ENCODE measurements at places on chromosomes 2 and 18. TPM values are rescaled to one million over a fixed set of nuclear protein-coding genes. Genes with fewer than 3 reads are reported as not detected.

DNA sequence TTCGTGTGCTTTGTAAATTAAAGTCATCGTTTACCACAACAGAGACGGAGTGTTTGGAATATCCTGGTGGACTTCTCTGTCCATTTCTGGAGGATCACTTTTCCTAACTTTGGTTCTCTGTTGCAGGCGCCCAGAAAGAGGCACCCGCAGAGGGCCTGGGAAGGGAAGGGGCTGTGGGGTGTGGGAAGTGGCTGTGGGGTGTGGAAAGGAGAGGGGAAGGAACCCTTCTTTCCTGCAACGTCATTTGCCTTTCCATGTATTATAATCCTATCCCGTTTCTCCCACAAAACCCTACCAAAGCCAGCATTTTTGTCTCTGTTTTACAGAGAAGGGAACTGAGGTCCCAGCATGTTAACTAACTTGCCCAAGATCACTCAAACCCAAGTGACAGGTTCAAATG lies 210.0 kb downstream of the KLHL29 start:
- no peaks in the 10 kb centered on the region for H3K27me3 ChIP-seq
- H3K27ac ChIP-seq = no peak overlapping the region
- no peak overlapping the region for H3K4me3 ChIP-seq
- no peaks in the 10 kb centered on the region for H3K4me1 ChIP-seq
- no peaks in the 10 kb centered on the region for H3K36me3 ChIP-seq

- peaks cover 4% of the 10 kb centered on the region for H3K27me3 ChIP-seq
- no peak for DNase-seq
- no peak overlapping the region for H3K4me3 ChIP-seq
- H3K4me1 ChIP-seq = no peaks in the 10 kb centered on the region
- H3K27ac ChIP-seq = no peak overlapping the region
Observed at GRCh38 chr2:170143045-170143717, 34.8 kb upstream of the MYO3B start.

GRCh38 chr2:28602751-28603639 lies 107.1 kb downstream of the PLB1 start:
- no peak overlapping the region for H3K27ac ChIP-seq
- H3K27me3 ChIP-seq = no peaks in the 10 kb centered on the region
- H3K36me3 ChIP-seq = peaks cover 13% of the 10 kb centered on the region
- H3K4me1 ChIP-seq = peaks cover 13% of the 10 kb centered on the region
- DNase-seq = no peak

HOXD13 gene
- not detected for total RNA-seq

DNA sequence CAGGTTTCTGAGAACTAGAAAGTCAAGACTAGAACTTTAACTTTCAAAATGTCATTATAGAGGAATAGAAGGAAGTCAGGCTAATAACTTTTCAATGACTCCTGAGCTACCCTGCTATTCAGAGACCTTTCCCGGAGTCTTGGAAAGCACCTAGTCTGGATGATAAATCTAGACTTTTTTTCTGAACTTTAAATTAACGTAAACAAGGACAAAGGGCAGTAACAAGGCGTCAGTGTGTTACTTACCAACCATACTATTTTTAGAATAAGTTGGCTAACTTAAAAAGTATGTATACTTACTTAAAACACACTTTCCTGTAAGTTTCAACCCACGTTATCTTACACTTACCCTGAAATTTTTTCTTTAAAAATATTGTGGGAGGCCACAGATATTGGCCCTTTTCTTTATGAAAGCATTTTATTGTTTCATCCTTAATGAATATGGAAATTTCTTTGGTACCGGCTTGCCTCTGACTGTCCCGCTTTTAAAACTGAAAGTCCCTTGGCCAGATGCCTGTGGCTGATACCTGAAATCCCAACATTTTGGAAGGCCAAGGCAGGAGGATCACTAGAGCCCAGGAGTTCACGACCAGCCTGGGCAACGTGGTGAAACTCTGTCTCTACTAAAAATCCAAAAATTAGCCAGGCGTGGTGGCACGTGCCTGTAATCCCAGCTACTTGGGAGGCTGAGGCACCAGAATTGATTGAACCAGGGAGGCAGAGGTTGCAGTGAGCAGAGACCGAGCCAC lies 9.7 kb downstream of the PMAIP1 start:
- no peak overlapping the region for H3K27ac ChIP-seq
- no peaks in the 10 kb centered on the region for H3K27me3 ChIP-seq
- H3K4me1 ChIP-seq = peaks cover 49% of the 10 kb centered on the region

- H3K4me1 ChIP-seq = no peaks in the 10 kb centered on the region
- DNase-seq = no peak
- H3K27me3 ChIP-seq = peaks cover 5% of the 10 kb centered on the region
- no peak overlapping the region for H3K27ac ChIP-seq
- no peak overlapping the region for H3K4me3 ChIP-seq
Observed at GRCh38 chr18:35923939-35924684, 48.4 kb upstream of the RMP24 start.

TMEM163 gene
- total RNA-seq = not detected

- no peak overlapping the region for H3K4me3 ChIP-seq
- no peaks in the 10 kb centered on the region for H3K4me1 ChIP-seq
Observed at GRCh38 chr2:49167131-49167530, 12.8 kb upstream of the FSHR start.

AFF3 gene
- 5.7 TPM for total RNA-seq

GRCh38 chr2:69437751-69438154 lies 518 bp upstream of the NFU1 start:
- peaks cover 17% of the 10 kb centered on the region for H3K4me1 ChIP-seq
- no peak for DNase-seq
- H3K4me3 ChIP-seq = peak overlapping the region; percentile 95
- H3K36me3 ChIP-seq = peaks cover 4% of the 10 kb centered on the region
- H3K27ac ChIP-seq = peak overlapping the region; percentile 98

- no peak overlapping the region for H3K27ac ChIP-seq
- no peak for DNase-seq
- no peak overlapping the region for H3K4me3 ChIP-seq
- H3K36me3 ChIP-seq = no peaks in the 10 kb centered on the region
Observed at GRCh38 chr2:55395724-55396605, 23.7 kb downstream of the CCDC88A start.

GRCh38 chr2:173858291-173858731 lies 106.9 kb downstream of the SP3 start:
- no peak for DNase-seq
- no peaks in the 10 kb centered on the region for H3K36me3 ChIP-seq
- H3K27ac ChIP-seq = no peak overlapping the region
- peaks cover 17% of the 10 kb centered on the region for H3K4me1 ChIP-seq
- peaks cover 13% of the 10 kb centered on the region for H3K27me3 ChIP-seq

GRCh38 chr2:49335546-49335945 lies 181.2 kb upstream of the FSHR start:
- H3K27ac ChIP-seq = no peak overlapping the region
- no peak overlapping the region for H3K4me3 ChIP-seq
- H3K4me1 ChIP-seq = no peaks in the 10 kb centered on the region
- no peaks in the 10 kb centered on the region for H3K27me3 ChIP-seq
- H3K36me3 ChIP-seq = no peaks in the 10 kb centered on the region

DNA sequence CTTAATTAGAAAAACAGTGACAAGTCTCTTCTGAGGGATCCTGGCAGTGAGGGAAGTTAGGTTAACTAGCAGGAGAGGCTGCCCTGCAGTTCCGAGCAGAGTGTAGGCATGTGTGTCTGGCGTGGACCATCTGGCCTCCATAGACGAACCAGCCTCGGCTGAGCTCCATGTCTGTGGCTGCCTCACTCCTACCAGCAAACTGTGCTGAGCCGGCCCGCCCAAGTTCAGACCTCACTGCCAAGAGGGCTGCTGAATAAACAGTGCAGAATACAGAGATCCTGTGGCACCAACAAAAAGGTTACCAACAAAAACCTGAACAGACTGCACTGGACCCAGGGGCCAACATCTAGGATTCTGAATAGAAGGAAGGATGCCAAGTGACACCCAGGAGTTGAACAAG lies 27.3 kb downstream of the INO80C start:
- H3K36me3 ChIP-seq = peaks cover 24% of the 10 kb centered on the region
- DNase-seq = no peak
- H3K27ac ChIP-seq = no peak overlapping the region
- no peak overlapping the region for H3K4me3 ChIP-seq

GRCh38 chr18:9536354-9537152 lies 61.2 kb downstream of the RALBP1 start:
- H3K4me1 ChIP-seq = no peaks in the 10 kb centered on the region
- no peak overlapping the region for H3K4me3 ChIP-seq
- no peak for DNase-seq

DNA sequence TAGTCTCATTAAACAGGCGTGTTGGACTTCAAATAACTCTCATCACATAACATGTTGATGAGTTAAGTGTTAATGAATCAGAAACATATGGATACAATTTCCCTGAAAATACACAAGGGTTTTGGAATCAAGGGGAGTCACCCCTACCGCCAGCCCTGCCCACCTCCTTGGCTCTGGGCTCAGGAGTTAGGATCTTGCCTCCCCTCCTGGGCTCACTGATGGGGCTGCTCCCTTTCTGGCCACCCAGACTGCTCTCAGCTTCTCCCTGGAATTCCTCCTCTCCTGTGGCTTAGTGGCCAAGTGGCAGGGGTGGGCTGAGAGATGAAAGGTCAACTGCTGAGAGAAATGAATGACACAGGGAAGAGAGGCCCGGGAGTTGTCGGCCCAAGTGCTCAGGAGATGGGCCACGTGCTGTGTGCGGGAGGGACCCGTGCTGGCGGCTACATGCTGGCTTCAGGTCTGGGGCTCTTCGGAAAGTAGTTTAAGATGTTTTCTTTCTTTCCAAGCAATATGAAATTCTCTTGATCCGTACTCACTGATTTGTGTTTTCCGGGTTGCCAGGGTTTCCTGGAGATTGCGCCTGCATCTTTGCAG lies 55.8 kb upstream of the TNP1 start:
- no peak for DNase-seq
- H3K4me3 ChIP-seq = no peak overlapping the region
- peaks cover 2% of the 10 kb centered on the region for H3K27me3 ChIP-seq
- H3K36me3 ChIP-seq = no peaks in the 10 kb centered on the region
- no peaks in the 10 kb centered on the region for H3K4me1 ChIP-seq

- H3K36me3 ChIP-seq = no peaks in the 10 kb centered on the region
- peaks cover 11% of the 10 kb centered on the region for H3K4me1 ChIP-seq
- no peak overlapping the region for H3K27ac ChIP-seq
- H3K4me3 ChIP-seq = no peak overlapping the region
- peaks cover 17% of the 10 kb centered on the region for H3K27me3 ChIP-seq
Observed at GRCh38 chr2:100422320-100423055, 5.0 kb upstream of the CHST10 start.

DNA sequence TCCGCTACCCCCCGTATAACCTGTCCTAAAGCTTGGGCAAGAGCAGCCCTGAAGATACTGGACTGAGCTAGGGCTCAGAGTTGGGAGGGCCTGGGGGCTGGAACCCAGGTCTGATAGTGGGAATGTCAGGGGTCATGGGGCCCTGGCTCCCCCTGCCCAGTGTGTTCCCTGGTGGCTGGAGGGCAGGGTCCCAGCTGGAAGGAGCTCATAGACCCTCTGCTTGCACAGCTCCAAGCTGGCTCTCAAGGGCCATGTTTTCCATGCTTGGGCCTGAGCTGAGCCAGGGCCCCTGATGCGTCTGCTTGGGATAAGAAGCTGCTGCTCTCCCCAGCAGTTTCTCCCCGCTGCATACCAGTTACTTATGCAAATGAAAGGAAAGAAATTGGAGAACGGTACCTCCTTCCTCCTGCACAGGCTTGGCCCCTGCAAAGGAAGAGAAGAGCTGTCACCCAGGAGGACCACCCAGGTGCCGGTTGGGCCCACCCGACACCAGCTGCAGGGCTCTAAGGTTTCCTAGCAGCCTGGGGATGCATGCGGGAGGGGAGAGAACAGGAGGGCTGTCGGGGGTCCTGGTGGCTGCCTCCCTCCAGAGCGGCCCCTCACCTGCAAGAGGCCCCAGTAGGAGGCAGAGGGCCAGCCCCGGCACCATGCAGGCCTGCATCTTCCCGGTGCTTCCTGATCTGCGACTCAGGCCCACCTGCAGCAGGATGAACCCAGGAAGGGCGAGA lies 628 bp downstream of the OTOS start:
- no peak overlapping the region for H3K4me3 ChIP-seq
- no peak for DNase-seq
- H3K27ac ChIP-seq = no peak overlapping the region
- peaks cover 2% of the 10 kb centered on the region for H3K36me3 ChIP-seq
- no peaks in the 10 kb centered on the region for H3K27me3 ChIP-seq

DNA sequence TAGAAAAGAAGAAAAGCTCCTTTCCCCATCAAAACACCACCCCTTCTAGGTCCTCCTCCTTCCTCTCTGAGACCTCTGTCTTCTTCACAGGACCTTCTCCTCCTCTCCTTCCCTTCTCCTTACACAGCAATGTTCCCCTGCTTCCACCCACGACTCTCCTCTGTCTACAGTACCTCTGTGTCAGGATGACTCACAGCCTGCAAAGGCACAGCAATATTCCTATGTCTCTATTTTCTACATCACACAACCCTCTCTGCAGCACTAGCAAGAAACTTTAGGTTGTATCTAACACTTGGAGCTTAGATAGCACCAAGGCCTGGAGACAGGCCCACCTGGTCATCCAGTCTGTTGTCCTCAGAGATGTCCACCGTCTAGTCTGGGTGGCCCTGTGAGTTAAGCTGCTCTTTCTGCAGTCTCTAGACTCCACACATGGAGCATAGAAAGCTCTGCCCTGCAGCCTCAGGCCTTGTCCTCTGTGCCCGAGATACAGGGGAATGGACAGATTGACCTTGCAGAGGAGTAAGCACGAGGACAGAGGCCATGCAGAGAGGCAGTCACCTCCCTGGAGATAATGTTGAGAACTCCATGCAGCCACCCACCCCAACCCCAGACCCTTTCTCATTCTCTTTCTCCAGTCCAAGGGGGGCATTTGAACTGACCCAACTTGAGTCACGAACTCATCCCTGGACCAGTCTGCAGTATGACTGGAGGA lies 212.0 kb downstream of the TNS1 start:
- no peaks in the 10 kb centered on the region for H3K36me3 ChIP-seq
- peak overlapping the region; percentile 8 for H3K27ac ChIP-seq
- peak; percentile 56 for DNase-seq
- no peaks in the 10 kb centered on the region for H3K27me3 ChIP-seq

PREB gene
- 88.3 TPM for total RNA-seq

GRCh38 chr2:65227020-65227455 lies 593 bp upstream of the ACTR2 start:
- peak overlapping the region; percentile 98 for H3K27ac ChIP-seq
- peaks cover 22% of the 10 kb centered on the region for H3K4me1 ChIP-seq
- peak overlapping the region; percentile 97 for H3K4me3 ChIP-seq
- peaks cover 16% of the 10 kb centered on the region for H3K36me3 ChIP-seq

MC4R gene
- not detected for total RNA-seq

AGXT gene
- total RNA-seq = not detected

DNA sequence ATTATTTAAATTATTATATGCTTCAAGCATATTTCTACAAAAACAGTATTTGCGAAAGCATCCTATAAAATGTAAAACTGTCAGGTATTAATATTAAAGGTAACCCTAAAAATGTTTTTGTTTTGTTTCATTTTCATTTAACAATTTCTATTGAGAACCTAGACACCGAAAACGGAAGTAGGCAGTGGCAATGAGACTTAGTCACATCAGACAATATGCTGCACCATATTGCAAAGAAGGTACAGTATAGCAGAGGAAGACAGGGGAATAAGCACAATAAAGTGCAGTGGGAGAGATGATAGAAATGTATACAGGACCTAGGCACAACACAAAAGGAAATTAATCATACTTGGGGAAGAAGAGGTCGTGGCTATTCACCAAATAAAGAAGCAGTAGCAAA lies 12.2 kb downstream of the SCN1A start:
- no peak overlapping the region for H3K4me3 ChIP-seq
- no peak overlapping the region for H3K27ac ChIP-seq
- H3K27me3 ChIP-seq = peaks cover 2% of the 10 kb centered on the region
- no peak for DNase-seq
- H3K4me1 ChIP-seq = no peaks in the 10 kb centered on the region
- no peaks in the 10 kb centered on the region for H3K36me3 ChIP-seq

GRCh38 chr18:44973282-44973681 lies 292.6 kb downstream of the SETBP1 start:
- peak; percentile 63 for DNase-seq
- no peaks in the 10 kb centered on the region for H3K36me3 ChIP-seq
- no peaks in the 10 kb centered on the region for H3K27me3 ChIP-seq
- no peak overlapping the region for H3K4me3 ChIP-seq
- H3K27ac ChIP-seq = no peak overlapping the region

IGFBP5 gene
- total RNA-seq = not detected

ATP6V1B1 gene
- not detected for total RNA-seq

OTX1 gene
- not detected for total RNA-seq

All from activated CD4-positive, alpha-beta T cell treated with anti-CD3 and anti-CD28 coated beads, Interleukin-2, amount 10 ng/mL, durations not matched to agents 24 days and 14 days (primary cell).